ENCODE measurements at places on chromosomes 1 and 21.

DNA sequence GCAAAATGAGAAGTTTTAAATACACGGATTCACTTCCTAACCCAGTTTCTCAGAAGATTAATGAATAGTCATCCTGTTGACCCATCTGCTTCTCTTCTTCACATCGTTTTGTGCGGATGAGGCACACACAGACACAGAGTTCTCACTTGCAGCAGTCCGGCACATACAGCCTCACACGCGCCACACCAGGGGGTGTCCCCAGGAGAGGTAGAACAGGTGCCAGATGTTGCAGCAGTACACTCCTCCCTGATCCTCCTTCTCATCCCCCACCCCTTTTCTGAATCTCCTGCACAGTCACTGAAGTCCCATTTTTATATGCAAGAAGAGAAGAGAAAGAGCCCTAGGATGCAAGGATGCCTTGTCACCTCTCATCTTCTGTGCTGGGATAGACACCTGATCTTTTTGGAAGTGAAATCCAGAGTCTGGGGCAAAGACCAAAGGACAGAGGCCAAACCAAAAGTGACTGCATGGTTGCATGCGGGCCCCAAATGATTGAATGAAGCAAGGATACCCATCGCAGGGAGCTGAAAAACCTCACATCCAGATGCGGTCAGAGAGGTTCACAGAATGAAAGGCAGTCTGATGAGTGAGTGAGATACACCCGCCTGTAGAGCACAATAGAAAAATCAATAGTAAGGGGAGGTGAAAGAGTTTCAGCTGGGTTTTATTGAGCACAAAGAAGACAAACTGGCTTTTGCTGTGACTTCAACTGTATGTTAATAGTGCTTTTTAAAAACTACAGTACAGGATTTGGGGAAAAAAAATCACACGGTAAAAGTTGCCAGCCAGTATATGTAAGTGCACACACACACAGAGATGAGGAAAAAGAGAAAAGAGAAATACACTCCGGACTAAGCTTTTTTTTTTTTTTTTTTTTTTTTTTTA lies 28.9 kb downstream of the PBX1 start:
- DNase-seq: no peak

DNA sequence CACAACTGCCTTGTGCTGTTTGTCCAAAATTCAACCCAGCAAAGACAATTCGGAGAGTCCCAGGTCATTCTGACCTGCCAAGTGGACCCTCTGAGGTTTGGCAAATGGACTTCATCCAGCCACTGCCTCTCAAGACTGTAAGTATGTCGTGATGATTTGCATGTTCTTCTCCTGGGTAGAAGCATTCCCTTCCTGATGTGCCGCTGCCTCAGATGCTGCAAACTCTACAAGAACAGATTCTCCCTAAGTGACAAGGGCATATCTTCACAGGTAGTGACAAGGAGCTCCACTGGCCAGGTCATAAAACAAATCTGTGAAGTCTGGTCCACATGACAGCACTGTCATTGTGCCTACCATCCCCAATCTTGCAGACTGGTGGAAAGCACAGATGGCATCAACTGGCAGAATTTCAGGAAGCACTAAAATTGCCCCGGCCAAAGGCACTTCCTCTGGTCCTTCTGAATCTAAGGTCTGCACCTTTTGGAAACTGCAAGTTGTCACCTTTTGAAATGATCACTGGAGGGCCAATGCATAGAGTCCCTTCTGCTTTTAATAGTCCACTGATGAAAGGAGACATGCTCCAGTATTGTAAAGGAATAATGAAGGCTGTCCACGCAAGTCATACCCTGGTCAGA lies 27.4 kb downstream of the POFUT2 start:
- no peak for DNase-seq

DNA sequence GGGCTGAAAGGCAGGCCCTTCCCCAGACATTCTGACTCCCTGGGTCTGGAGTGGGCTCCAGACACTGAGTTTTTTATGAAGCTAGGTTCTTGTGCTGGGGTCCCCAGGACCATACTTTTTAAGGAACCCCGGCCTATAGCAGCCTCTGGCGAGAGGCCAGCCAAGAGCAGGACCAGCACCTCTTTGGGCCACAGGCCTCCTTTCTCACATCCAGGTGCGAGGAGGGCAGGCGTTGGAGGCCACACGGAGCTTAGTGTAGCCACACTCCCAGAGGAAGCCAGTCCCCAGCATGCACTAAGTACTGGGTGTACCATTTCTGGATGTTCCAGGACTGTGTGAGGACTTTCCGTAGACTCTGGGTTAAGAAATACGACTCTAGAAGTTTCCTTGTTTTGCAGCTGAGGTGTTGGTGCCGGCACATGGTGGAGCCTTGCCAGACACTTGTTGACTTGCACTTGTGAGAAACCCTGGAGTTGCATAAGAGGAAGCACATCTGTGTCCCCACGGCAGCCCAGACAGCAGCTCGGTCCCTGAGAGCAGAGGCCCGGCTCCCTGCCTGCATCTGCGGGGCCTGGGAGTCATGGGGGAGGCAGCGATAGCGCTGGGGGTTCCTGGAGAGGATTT lies 122.2 kb upstream of the VAMP3 start:
- no peak for DNase-seq

- DNase-seq: peak; percentile 41
Measured at GRCh38 chr1:156848461-156849150, 10.3 kb downstream of the INSRR start.

- DNase-seq: no peak
Measured at GRCh38 chr21:22885079-22885478, 1886.9 kb downstream of the NCAM2 start.

DNA sequence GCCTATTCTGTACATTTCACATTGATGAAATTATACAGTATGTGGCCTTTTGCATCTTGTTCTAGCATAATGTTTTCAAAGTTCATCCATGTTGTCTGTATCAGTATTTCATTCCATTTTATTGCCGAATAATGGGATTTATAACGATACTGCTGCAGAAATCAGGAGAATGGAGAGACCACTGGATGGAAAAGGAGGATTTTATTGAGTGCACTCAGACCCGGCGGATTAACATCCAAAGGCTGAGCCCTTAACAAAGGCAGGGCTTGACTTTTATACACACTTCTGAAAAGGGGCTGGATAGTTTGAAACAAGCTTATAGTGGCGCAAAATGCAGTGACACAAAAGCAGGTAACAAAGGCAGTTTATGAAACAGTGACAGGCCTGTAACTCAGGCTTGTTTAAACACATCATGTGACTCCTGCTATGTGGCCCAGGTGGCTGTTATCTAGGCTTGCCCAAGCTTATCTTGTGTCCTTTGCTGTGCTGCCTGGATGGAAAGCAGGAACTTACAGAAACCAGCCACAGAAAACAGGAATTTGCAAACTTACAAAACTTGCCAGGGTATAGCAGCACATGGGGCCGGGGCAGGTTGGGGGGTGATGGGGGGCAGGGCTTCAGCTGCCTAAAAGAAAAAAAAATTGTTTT lies 32.8 kb upstream of the KCNJ15 start:
- DNase-seq: peak; percentile 25

Measured in DMS53 (cell line).